CD4-positive, alpha-beta T cell treated with Interleukin-4 for 1 hour (primary cell): ENCODE measurements at places on chromosomes 3 and 15.

- DNase-seq = no peak
Measured at GRCh38 chr15:83380682-83381081, 66.5 kb upstream of the SH3GL3 start.

GRCh38 chr15:60087561-60087960, 83.5 kb downstream of the FOXB1 start:
- DNase-seq = no peak

DNA sequence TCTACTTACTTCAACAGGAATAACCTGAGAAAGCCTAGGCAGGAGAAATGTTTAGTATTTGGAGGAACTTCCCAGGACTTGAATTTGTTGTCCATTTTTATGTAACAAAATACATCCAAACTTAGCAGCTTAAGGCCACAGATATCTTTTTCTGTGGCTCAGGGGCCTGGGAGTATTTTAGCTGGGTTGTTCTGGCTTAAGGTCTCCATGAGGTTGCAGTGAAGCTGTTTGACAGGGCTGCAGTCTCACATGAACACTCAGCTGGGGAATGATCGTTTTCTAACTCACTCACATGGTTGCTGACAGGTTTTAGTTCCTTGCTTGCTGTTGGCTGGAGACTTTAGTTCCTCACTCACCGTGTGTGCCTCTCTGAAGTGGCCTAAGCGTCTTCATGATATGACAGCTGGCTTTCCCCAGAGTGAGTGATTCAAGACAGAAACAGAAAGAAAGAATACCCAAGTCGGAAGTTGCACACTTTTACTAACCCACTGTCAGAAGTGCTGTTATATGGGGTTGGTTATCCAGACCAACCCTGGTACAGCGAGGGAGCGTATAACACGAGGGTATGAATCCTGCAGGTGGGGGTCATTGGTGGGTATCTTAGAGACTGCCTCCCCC, 229.7 kb upstream of the TBL1XR1 start:
- peak; percentile 68 for DNase-seq

DNA sequence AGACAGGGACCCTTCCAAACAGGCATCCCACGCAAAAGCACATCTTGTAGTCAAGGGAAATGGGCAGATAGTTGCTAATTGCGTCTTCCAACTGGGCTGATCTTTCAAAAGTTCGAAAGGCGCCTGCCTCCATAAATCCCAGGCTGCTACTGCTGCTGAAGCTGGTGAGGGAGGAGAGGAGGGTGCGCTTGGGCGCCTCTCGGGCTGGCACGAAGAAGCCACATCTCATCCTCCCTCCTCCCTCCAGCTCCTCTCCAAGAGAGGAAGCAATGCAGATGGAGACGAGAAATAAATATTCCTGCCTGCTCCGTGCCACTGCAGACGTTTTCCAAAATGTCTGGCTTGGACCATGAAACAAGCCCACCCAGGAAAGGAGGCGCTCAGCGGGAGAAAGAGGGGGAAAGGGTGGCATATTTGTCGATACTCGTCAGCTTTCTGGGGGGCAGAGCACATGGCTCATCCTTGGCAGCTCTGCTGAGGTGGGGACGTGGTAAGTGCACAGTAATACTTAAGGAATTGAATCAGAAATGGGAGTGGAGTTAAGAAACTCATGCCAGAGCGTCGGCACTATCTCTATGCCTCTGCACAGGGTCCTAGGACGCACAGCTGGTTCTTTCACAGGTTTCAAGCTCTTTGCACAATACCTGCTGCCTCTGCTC, 88.9 kb upstream of the FEZF2 start:
- no peak for DNase-seq

DNA sequence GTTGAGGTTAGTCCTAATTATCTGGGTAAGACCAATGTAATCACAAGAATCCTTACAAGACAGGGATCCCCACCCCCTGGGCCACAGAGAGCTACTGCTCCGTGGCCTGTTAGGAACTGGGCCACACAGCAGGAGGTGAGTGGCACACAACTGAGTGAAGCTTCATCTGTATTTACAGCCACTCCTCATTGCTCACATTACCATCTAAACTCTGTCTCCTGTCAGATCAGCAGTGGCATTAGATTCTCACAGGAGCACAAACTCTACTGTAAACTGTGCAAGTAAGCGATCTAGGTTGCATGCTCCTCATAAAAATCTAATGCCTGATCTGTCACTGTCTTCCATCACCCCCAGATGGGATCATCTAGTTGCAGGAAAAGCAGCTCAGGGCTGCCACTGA, 58.5 kb upstream of the CRBN start:
- DNase-seq = no peak

DNA sequence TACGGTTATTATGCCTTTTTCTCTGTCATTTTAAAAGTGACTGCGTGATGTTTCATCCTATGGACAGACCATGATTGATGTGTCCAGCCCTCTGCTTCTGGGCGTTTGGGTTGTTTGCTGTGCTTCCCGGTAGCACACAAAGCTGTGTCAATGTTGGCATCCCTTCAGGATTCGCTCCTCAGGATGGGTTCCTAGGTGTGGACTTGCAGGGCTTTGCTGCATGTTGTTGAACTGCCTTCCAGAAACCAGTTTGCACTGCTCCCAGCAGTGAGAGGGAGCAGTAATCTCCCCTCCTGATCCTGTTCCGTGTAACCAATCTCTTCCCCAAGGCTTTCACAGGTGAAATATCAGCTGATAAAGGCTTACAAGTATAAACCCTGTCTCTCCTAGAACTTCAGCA, 787 bp downstream of the TRPM1 start:
- no peak for DNase-seq

DNA sequence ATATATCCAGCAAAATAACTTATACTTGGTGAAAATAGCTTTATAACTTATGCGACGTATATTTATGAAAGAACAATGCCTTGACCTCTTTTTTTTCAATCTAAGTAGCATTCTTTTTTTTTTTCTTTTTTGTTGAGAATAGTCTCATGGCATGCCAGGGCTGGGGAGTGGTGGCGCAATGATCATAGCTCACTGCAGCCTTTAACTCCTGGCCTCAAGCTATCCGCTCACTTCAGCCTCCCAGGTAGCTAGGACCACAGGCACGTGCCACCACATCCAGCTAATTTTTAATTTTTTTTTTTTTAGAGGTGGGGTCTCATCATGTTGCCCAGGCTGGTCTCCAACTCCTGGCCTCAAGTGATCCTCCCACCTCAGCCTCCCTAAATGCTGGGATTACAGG, 43.5 kb downstream of the RAB8B start:
- no peak for DNase-seq

GRCh38 chr3:163838769-163839168, 1239.5 kb downstream of the SI start:
- DNase-seq = no peak

DNA sequence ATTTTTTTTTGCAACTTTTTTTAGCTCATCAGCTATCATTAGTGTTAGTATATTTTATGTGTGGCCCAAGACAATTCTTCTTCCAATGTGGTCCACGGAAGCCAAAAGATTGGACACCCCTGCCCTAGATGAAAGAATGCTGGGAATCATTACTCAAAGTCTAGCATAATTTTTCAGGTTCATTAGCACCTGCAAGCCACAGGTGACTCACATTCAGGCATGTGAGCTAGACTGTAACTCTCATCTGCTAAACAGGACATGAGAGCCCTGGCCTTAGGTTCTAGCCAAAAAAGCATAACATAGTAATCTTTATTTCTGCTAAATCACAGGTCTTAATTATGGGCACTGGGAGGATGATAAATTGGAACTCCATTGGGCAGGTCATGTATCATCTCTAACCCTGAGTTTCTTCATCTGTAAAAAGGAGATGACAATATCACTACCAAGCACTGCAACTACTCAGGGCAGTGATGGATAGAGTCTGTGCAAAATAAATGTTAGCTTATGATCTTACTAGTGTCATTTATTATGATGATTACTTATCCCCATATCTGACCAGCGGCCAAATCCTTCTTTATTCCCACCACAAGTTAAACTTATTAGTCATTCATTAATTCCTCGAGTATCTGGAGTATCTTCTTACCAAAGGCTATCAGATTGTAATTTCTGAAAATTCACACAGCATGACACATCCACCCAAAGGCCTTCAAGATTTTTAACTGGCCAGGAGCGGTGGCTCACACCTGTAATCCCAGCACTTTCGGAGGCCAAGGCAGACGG, 125.0 kb downstream of the PLD1 start:
- DNase-seq = no peak

DNA sequence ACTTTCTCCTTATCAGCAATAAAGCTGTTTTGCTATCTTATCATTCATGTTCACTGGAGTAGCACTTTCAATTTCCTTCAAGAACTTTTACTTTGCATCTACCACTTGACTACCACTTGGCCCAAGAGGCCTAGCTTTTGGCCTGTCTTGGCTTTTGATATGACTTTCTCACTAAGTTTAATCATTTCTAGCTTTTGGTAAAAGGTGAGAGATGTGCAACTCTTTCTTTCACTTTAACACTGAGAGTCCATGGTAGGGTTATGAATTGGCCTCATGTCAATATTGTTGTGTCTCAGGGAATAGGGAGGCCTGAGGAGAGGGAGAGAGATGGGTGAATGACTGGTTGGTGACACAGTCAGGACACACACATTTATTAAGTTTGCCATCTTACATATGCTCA, 31.0 kb upstream of the FAM3D start:
- no peak for DNase-seq

GRCh38 chr3:135719449-135719848, 246.1 kb upstream of the PPP2R3A start:
- DNase-seq = no peak

DNA sequence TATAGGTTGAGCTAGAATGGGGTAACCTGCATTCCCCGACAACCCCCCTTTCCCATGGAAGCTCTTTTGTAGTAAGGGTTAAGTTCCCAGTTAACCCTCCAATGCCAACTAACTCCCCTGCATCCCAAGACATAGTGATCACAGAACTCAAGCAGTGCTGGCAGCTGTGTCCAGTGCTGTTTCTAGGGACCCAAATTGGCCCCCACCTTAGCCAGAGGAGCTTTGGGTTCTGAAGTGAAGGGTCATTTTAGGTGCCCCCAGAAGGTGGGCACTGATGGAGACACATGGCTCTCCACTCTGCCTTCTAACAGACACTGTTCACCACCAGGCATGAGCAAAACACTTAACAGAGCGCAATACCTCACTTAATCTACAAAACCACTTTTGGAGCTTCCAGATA, 7.1 kb downstream of the FBXL22 start:
- DNase-seq = no peak

DNA sequence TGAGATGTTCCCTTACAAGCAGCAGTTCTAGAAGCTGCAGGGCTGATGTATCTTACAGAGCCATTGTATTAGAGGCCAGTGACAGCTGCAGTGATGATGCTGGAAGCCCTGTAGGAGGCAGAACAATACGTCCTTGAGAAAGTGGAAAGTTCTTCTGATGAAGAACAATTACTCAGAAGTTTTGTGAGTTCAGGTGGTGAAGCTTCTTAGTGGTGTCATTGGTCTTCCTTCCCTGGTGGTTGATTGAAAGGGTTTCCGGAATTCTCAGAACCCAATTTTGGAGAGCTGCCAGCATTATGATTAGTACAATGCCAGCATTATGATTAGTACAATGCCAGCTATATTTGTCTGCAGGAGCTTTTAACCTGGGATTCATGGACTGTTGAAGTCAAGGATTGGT, 356.4 kb downstream of the MFSD1 start:
- DNase-seq = no peak

DNA sequence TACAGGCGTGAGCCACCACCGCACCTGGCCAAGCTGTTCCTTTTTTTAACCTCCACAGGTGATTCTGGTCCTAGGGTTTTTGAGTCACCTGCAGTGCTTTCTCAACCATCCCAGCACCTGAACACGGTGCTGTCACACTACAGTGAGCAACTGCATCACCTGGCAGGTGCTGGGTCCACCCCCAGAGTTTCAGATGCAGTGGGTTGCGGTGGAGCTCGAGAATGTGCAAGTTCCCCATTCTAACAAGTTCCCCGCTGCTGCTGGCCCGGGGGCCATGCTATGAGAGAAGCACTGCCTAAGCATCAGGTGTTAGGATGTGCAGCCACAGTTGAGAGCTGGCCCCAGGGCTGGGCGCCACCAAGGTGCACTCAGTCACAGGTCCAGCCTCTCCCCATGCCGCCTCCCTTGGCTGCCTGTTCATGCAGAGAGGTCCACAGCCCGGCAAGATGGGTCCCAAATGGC, 18.0 kb downstream of the ISG20 start:
- no peak for DNase-seq

GRCh38 chr3:10198761-10199649, 34.3 kb downstream of the IRAK2 start:
- DNase-seq = peak; percentile 90

DNA sequence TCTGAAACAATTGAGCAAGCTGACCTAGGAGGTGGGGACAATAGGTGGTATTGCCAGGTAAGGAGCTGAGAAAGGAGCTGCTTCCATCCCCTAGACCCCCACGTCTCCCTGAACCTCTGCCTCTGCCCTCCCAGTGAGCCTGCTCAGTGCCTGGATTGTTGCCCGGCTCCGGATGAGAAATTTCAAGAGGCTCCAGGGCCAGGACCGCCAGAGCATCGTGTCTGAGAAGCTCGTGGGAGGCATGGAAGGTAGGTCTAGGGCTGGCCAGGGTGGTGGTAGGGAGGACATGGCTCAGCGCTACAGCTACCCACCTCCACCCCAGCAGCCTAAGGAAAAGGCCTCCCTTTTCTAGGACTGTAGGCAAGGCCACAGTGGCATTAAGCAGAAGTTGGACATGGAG, 13.3 kb downstream of the DUOX1 start:
- no peak for DNase-seq

GRCh38 chr3:122985539-122985938, 42.0 kb downstream of the SEMA5B start:
- DNase-seq = no peak

DNA sequence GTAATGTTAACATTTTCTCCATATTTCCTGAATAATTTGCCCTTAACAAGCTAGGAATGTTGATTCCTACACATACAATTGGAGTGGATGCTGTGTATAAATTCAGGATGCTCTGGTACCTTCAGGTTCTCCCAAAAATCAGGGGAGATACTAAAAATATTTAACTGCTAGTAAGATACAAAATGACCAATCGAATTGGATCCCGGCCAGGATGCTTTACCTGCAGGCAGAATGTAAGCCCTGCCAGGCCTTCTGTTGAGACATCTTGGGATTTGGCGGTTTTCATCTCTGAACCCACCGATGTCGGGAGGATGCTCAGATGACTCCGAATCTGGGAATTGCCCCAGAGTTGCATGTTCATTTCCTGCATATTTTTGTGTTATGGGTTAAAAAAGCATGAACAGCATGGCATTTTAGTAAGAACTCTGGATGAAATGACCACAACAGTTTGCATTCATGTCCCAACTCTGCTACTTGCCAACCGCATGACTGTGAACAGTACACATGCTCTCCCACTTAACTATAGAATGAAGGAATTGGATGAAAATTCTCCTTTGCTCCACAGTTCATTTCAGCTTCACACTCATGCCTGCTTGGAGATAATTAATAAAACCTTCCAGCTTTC, 241.4 kb upstream of the TBL1XR1 start:
- no peak for DNase-seq

DNA sequence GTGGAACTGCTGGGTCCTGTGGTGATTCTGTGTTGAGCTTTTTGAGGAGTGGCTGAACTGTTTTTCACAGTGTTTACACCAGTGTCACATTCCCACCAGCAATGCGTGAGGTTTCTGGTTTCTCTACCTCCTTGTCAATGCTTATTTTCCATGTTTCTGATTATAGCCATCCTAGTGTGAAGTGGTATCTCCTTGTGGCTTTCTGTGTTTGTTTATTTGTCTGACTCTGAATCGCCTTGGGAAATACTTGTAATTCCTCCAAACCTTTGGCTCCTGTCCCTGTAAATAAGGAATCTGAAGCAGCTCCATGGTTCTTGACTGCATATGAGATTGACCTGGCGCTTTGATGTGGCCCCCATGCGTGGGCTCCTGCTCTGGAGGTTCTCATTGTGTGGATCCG, 20.6 kb downstream of the FAN1 start:
- no peak for DNase-seq
